ENCODE measurements at places on chromosomes 2 and 18.

- DNase-seq = no peak
Measured at GRCh38 chr2:156005999-156006712, 326.4 kb downstream of the NR4A2 start.

DNA sequence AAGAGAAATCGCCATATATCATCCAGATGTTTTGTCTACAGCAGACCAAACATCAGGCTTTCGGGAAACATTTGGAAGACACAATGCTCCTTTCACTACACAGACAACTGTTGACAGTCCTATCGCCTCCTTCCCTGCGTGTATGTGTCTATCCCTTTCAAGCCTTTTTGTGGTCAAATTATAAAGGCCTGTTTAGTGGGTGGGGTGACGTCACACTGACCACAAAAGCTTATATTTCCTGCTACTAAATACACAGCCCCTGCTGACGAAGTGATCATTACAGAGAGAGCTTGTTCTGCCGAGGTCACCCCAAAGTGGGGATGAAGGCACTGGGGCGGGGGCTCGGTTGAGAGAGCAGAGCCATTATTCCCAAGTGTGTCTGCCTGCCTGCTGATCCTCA is 302.7 kb upstream of the TNP1 start:
- no peak for DNase-seq

- DNase-seq = no peak
Measured at GRCh38 chr2:1756456-1756855, 12.1 kb upstream of the PXDN start.

GRCh38 chr2:109372171-109372568 is 241.6 kb downstream of the SEPTIN10 start:
- no peak for DNase-seq

- no peak for DNase-seq
Measured at GRCh38 chr18:23929362-23929930, 85.1 kb upstream of the TTC39C start.

DNA sequence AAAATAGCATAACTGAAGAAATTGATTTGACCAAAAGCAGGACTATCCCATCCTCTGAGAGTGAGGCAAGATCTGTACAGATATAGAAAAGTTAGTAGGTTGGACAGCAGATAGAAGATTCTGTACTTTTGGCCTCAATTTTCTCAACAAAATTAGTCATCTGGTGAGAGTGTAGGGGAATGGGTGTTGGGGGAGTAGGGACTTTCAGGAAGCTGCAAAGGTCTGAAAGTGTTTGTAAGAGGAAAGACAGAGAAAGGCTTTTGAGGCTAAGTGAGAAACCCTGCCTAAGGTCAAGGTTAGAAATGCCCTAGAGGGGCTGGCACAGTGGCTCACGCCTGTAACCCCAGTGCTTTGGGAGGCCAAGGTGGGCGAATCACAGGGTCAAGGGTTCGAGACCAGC is 40.3 kb downstream of the DAPL1 start:
- DNase-seq = no peak

- DNase-seq = no peak
Measured at GRCh38 chr2:126658905-126659561, 3.1 kb downstream of the GYPC start.
